ENCODE measurements at places on chromosomes 13 and 19.

- H3K27ac ChIP-seq, result peak overlapping the region; percentile 92
- no peaks in the 10 kb centered on the region for H3K36me3 ChIP-seq
- peak overlapping the region; percentile 89 for H3K4me3 ChIP-seq
- H3K4me1 ChIP-seq, result peaks cover 9% of the 10 kb centered on the region
- no peaks in the 10 kb centered on the region for H3K27me3 ChIP-seq
These were observed 606 bp downstream of the ERCC5 start for GRCh38 chr13:102846261-102847015.

- peak overlapping the region; percentile 80 for H3K27ac ChIP-seq
- H3K36me3 ChIP-seq, result no peaks in the 10 kb centered on the region
- H3K4me3 ChIP-seq, result peak overlapping the region; percentile 31
These were observed 68.4 kb downstream of the F2RL3 start for GRCh38 chr19:16957151-16957701.

GRCh38 chr19:35224681-35225571 lies 3.6 kb downstream of the FAM187B start:
- H3K36me3 ChIP-seq, result no peaks in the 10 kb centered on the region
- no peaks in the 10 kb centered on the region for H3K4me1 ChIP-seq
- H3K27ac ChIP-seq, result no peak overlapping the region
- DNase-seq, result no peak
- no peak overlapping the region for H3K4me3 ChIP-seq
- H3K27me3 ChIP-seq, result no peaks in the 10 kb centered on the region

DNA sequence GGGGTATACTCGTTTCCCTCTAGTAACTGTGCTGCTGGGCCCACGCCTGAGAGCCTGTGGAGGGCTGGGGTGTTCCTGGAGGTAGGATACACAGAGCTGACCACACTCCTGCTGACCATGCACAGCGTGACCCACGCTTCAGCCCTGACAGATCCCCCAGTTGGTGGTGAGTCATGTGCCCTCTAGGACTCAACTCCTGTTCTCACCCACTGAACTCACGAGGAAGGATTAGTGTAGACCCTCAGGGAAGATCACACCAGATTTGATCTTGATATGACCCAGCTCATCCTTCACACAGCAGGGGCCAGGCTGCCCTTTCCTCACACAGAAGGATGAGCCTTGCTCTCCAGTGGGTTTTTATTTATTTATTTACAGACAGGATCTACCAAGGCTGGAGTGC lies 13.3 kb upstream of the ACP7 start:
- no peak overlapping the region for H3K4me3 ChIP-seq
- no peak overlapping the region for H3K27ac ChIP-seq
- H3K36me3 ChIP-seq, result no peaks in the 10 kb centered on the region
- H3K27me3 ChIP-seq, result no peaks in the 10 kb centered on the region

GRCh38 chr13:100596516-100596915 lies 7.9 kb upstream of the GGACT start:
- H3K27me3 ChIP-seq, result no peaks in the 10 kb centered on the region
- DNase-seq, result peak; percentile 58
- H3K4me1 ChIP-seq, result no peaks in the 10 kb centered on the region
- no peak overlapping the region for H3K4me3 ChIP-seq

- H3K27me3 ChIP-seq, result no peaks in the 10 kb centered on the region
- no peak overlapping the region for H3K27ac ChIP-seq
- H3K36me3 ChIP-seq, result no peaks in the 10 kb centered on the region
These were observed 237.7 kb upstream of the DACH1 start for GRCh38 chr13:72104656-72105180.

DNA sequence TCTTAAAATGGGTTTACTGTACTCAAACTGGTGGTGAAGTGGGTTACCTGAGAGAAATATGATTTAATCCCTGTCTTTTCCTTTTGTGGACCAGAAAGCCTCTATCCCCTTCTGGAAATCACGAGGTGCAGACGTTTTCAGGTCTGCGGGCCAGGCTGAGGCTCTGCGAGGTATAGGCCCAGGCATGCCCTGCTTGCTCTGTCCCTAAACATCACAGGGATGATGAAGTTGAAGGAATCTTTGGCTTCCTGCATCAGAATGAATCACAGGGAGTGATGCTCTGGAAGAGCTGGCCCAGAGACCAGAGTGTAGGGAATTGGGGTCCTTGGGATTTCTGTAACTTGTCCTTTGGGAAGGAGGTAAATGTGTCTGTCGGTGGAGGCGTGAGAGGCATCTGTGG lies 18.4 kb upstream of the CHST8 start:
- H3K4me1 ChIP-seq, result no peaks in the 10 kb centered on the region
- H3K27me3 ChIP-seq, result peaks cover 9% of the 10 kb centered on the region
- no peak overlapping the region for H3K4me3 ChIP-seq
- DNase-seq, result no peak
- no peak overlapping the region for H3K27ac ChIP-seq

GRCh38 chr19:45798995-45799517 lies 6.4 kb upstream of the DMWD start:
- no peak overlapping the region for H3K4me3 ChIP-seq
- peak; percentile 75 for DNase-seq
- no peak overlapping the region for H3K27ac ChIP-seq
- H3K27me3 ChIP-seq, result no peaks in the 10 kb centered on the region
- H3K36me3 ChIP-seq, result no peaks in the 10 kb centered on the region
- peaks cover 4% of the 10 kb centered on the region for H3K4me1 ChIP-seq

GRCh38 chr19:6185093-6185834 lies 49.8 kb downstream of the ACSBG2 start:
- H3K27me3 ChIP-seq, result peaks cover 14% of the 10 kb centered on the region
- H3K4me1 ChIP-seq, result no peaks in the 10 kb centered on the region
- H3K36me3 ChIP-seq, result no peaks in the 10 kb centered on the region
- no peak overlapping the region for H3K27ac ChIP-seq

DNA sequence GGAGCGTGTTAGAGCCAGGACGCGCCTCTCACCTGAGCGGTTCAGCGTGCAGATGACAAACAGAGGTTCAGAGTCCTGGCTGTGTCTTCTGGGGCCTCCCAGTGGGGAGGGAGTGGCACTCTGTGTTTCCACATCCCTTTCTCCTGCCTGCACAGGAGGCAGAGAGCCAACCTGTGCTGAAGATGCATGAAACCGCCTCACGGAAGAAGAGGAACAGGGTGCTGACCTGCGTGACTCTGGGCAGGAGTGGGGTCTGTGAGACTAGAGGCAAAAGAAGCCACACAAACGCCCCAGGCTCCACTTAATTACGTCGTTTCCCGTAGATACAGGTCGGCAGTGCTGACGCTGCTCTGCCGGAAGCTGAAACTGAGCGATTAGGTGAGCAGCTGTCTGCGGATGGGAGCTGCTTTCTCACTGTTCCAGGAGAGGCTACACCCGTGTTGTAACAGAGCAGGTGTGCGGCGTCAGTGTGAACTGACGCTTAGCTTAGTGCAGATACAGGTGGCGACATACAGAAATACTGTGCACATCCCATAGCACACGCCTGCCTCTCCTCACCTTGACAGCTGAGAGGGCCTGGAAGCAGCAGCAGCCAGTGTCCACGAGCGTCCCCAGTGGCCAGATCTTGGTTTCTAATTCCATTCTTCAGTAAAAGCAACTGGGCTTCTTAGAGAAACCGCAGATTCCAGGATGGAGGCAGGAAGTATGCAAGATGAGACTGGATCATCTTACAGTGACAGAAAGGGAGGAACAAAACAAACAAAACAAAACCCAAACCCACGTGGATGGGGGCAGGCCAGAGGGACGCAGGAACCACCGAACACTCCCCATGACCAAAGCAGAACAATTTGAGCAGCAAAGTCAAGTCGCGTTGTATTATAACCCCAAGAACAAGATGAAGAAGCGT lies 37.7 kb upstream of the MCF2L start:
- H3K27me3 ChIP-seq, result peaks cover 32% of the 10 kb centered on the region
- peaks cover 6% of the 10 kb centered on the region for H3K4me1 ChIP-seq
- no peak overlapping the region for H3K4me3 ChIP-seq
- peak; percentile 64 for DNase-seq
- H3K36me3 ChIP-seq, result no peaks in the 10 kb centered on the region

- peak overlapping the region; percentile 79 for H3K27ac ChIP-seq
- DNase-seq, result no peak
These were observed 694 bp downstream of the CLN5 start for GRCh38 chr13:76992548-76993001.

- no peaks in the 10 kb centered on the region for H3K27me3 ChIP-seq
- H3K4me1 ChIP-seq, result peaks cover 5% of the 10 kb centered on the region
- H3K27ac ChIP-seq, result peak overlapping the region; percentile 22
- H3K36me3 ChIP-seq, result no peaks in the 10 kb centered on the region
These were observed 5.3 kb downstream of the DENND1C start for GRCh38 chr19:6476155-6476895.

DNA sequence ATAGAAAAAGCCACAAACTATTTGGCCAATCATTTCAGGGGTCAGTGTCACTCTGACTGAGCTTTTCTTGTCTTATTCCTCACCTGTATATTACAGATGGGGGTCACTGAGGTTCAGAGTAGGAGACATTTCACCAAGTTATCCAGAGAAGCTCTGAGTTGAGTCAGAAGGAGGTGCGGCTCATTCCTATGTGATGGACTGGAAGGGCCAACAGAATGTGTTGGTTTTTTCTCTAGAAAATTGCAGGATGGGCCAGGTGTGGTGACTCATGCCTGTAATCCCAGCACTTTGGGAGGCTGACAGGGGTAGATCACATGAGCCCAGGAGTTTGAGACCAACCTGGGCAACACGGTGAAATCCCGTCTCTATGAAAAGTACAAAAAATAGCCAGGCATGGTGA lies 24.5 kb upstream of the ZNF83 start:
- no peaks in the 10 kb centered on the region for H3K4me1 ChIP-seq
- no peaks in the 10 kb centered on the region for H3K27me3 ChIP-seq
- no peak overlapping the region for H3K27ac ChIP-seq
- H3K4me3 ChIP-seq, result no peak overlapping the region

GRCh38 chr13:65555962-65556361 lies 1674.2 kb downstream of the PCDH9 start:
- H3K27ac ChIP-seq, result no peak overlapping the region
- no peaks in the 10 kb centered on the region for H3K27me3 ChIP-seq

GRCh38 chr19:47541518-47541917 lies 26.7 kb upstream of the NAPA start:
- no peaks in the 10 kb centered on the region for H3K27me3 ChIP-seq
- H3K27ac ChIP-seq, result no peak overlapping the region
- no peaks in the 10 kb centered on the region for H3K4me1 ChIP-seq
- no peak overlapping the region for H3K4me3 ChIP-seq
- no peaks in the 10 kb centered on the region for H3K36me3 ChIP-seq

- H3K36me3 ChIP-seq, result no peaks in the 10 kb centered on the region
- H3K4me3 ChIP-seq, result peak overlapping the region; percentile 39
- H3K27me3 ChIP-seq, result no peaks in the 10 kb centered on the region
- H3K4me1 ChIP-seq, result peaks cover 9% of the 10 kb centered on the region
- DNase-seq, result peak; percentile 64
- H3K27ac ChIP-seq, result no peak overlapping the region
These were observed 82.9 kb upstream of the C1QTNF9B start for GRCh38 chr13:23980160-23980551.

DNA sequence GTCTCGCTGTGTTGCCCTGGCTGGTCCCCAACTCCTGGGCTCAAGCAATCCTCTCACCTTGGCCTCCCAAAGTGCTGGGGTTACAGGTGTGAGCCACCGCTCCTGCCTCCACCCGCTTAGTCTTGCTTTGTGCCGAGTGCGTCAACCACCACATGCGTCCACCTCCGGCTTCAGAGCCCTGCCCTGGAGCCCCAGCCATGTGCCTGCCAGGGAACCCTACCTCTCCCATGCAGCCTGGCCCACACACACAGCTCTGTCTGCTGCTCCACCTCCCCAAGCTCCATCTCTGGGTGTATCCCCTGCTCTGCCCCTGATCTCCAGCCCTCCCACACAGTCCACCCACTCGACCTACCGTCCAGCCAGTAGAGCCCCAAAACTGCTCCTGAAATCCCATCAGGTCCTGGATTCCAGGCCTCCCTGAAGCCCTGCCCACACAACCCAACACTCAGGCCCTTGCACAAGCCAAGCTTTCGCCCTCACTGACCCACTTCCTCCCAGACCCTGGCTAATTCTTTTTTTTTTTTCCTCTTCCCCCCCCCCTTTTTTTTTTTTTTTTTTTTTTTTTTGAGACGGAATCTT lies 9.6 kb downstream of the CYP2F1 start:
- no peak for DNase-seq
- no peaks in the 10 kb centered on the region for H3K4me1 ChIP-seq
- no peak overlapping the region for H3K27ac ChIP-seq
- H3K36me3 ChIP-seq, result no peaks in the 10 kb centered on the region
- H3K4me3 ChIP-seq, result no peak overlapping the region

DNA sequence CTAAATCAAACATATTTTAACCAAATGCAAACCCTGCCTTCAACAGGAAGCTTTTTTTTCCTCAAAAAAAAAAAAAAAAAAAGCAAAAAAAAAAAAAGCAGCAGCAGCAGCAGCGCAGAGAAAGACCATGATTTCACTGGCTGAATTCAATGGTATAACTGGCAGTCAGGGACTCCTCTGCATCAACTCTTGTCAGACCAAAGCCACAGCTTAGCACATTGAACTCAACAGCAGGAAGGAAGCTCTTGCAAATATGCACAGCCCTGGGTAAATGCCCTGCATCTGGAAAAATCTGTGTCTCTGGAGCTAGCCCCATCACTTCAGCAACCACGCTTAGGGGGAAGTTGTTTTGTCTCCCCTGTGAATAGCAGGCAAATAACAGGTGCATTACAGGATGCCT lies 17.6 kb upstream of the DHRS12 start:
- no peaks in the 10 kb centered on the region for H3K27me3 ChIP-seq
- no peaks in the 10 kb centered on the region for H3K36me3 ChIP-seq
- no peak for DNase-seq
- H3K4me1 ChIP-seq, result peaks cover 5% of the 10 kb centered on the region
- H3K4me3 ChIP-seq, result no peak overlapping the region

- peaks cover 3% of the 10 kb centered on the region for H3K4me1 ChIP-seq
- H3K36me3 ChIP-seq, result no peaks in the 10 kb centered on the region
- no peaks in the 10 kb centered on the region for H3K27me3 ChIP-seq
- no peak for DNase-seq
These were observed 21.4 kb downstream of the CFAP97D2 start for GRCh38 chr13:114200399-114200911.
